ENCODE measurements at places on chromosomes 3 and 15.

DNA sequence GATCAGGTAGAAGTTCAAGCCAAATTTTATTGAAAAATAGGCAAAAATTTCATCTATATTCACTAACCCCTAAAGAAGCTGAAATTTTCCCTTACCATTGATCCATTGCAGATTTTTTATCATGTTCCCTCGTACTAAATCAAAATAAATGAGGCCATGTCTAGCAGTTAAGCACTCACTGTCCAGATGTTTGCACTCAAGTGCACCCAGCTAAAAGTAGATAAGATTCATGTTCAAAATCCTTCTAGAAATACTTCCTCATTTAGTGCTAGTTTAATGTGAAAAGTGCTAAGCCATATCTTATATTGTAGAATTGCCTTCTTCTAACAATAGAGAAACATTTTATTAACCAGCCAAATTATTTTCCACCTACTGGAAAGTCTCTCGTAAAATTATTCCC, 164.7 kb upstream of the UBE2E2 start:
- DNase-seq: no peak

GRCh38 chr3:198076722-198077308, 116.8 kb downstream of the LMLN start:
- no peak for DNase-seq

DNA sequence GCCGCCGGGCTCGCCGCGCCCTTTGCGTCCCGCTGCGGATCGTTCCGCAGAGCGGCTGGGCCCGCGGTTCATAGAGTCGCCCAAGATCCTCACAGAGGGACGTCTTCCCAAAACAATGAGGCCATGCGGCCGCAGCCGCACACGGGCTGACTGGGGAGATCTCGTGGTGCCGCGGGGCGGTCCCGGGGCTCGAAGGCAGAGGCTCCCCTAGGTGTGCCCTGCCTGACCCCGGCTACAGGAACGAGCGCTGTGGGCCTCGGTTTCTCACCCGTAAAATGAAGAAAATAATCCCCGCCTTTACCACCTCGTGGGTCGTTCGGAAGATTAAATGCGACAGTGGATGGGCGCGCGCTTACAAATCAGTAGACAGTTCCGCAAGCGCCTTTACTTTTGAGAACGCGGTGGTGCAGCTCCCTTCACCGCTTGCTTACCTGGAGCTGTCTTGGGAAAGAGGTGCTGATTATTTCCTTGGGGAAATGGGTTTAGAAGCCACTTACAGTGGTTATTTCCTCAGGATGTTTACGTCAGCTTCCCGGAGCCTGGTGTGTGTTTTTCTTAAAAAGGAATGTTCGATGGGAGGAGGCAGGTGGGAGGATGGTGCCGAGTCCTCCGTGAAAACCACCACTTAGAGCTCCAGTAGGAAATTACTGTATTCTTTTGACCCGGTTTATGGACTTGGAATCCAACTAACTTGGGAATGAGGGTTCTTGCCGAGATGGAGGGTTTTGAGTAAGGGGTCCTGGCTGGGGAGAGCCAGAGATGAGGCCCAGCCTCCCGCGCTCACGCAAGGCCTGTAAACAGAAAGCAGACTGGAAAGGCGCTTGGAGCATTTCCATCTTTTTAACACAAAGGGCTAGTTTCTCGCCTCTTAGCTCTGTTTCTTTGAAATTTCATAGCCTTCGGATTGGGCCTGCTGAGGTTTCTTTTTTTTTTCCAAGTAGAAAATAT, 1.9 kb upstream of the MEX3B start:
- DNase-seq: no peak

- DNase-seq: no peak
These were observed 86.5 kb downstream of the THRB start for GRCh38 chr3:24407980-24408680.

- no peak for DNase-seq
These were observed 85.9 kb downstream of the FAIM start for GRCh38 chr3:138694287-138695007.

DNA sequence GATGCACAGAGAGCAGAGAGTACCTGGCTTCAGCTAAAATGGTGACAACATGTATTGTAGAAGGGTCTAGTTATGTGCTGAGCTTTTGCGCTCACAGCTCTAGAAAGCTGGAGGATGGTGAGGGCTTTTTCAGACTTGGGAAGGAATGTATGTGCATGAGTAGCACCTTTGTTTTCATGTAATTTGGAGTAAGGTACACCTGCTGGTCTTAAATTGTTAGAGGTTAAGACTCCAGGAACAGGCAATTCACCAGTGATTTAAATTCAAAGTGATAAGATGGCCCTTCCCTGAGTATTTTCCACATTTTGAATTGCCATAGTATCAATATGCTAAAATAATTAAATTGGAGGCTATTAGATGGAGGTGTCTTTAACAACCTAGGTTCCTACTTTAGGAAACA, 436.4 kb upstream of the GOLIM4 start:
- no peak for DNase-seq

DNA sequence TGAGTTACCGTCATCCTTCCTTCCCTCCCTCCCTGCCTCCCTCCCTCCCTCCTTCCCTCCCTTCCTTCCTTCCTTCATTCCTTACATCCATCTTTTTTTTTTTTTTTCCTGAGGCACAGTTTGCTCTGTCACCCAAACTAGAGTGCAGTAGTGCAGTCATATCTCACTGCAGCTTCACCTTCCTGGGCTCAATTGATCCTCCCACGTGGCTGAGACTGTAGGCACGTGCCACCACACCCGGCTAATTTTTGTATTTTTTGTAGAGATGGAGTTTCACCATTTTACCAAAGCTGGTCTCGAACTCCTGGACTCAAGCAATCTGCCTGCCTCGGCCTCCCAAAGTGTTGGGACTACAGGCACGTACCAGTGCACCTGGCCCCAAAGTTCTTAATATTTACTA, 25.8 kb downstream of the USP3 start:
- no peak for DNase-seq

DNA sequence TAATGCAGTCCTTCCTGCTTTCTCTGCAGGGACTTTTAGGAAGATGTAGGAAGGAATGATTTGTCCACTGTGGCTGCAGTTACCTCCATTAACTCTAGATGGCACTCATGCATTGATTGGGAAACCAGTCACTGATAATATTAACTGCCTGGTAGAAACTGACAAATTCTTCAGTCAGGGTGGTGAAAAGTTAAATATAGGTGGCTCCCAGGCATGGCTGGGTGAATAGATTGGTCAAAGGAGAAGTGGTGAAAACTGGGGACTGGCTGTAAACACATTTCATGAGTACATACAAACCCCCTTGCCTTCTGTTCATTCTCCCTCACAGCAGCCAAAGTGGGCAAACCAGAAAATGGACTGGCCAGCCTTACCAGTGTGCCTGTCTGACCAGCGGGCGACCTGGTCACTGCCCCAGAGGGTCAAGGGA, 333.4 kb downstream of the THSD4 start:
- peak; percentile 45 for DNase-seq

DNA sequence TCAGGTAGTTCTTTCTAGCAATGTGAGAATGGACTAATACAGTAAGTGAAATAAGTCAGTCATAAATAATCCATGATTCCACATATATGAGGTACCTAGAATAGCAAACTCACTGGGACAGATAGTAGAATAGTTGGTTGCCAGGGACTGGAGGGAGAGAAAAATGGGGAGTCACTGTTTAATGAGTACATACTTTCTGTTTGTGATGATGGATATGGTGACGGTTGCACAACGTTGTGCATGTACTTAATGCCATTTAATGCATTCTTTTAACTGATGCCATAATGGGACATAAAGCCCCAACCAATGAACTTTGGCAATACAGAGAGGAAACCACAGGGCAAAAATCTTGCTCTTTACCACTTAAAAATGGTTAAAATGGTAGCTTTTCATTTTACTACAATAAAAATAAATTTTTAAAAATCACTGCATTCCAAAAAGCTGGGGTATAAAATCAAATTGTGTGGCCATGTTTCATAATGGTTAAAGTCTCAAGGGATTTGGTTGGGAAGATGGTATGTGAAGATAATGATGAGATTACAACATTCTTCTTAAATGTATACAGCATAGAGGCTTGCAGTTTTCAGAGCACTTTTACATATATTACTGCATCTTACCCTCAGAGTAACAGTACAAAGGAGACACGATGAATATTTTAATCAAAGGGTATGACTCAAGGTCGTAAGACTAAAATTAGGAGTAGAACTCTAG, 45.2 kb downstream of the ADAM10 start:
- DNase-seq: no peak

DNA sequence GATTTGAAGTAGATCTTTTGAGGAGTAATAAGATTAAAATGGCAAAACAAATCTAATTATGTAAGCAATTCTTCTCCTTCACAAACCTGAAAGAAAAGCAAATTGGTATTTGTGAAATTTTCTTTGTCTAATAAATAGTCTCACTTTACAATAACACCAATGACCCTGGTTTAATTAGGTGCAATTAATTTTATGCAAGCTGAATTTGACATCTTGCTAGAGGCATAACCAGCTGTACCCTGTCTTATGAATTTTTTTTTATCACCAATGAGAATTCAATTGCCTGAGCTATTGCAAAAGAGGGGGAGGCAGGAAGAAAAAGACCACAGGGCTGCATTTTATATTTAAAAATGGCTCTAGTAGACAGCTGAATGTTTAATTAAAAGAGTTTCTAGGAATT, 113.5 kb upstream of the IL12A start:
- DNase-seq: no peak

GRCh38 chr15:93941697-93942096, 289.7 kb upstream of the MCTP2 start:
- DNase-seq: no peak

GRCh38 chr15:34514251-34514670, 69.2 kb downstream of the GOLGA8B start:
- DNase-seq: peak; percentile 51

DNA sequence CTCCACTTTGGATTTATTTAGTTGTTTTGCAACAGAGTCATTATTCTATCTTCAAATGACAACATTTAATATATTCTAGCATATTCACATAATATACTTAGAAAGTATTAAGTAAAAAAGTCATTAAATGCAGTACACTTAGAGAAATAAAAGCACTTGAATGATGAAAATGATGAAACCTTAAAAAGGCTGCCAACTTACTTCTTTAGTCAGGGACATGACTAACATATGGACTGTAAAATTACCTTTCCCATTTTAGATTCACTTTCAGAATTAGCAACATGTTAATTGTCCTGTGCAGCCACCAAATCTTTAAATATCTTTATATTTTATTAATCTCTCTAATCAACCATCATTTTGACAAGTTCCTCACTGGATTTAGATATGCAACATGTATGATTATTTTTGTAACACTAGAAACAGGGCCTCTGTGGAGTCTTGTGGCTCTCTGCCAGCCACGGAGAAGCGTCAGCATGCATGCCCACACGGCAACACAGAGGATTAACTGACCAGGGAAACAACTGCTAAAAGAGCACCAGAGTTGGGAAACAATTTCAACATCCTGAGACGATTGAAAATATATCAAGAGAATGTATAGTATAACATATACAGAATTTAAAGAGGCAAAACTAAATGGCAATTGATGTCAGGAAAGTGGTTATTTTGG, 95.7 kb downstream of the ANO10 start:
- DNase-seq: peak; percentile 11

- DNase-seq: no peak
These were observed 7.5 kb upstream of the ALCAM start for GRCh38 chr3:105359098-105359762.

GRCh38 chr15:40357246-40357645, 773 bp upstream of the DISP2 start:
- DNase-seq: no peak

Data from NCI-H524 (cell line).